Thoracic aorta (tissue), 2 donors: ENCODE measurements at places on chromosomes 7 and 10.

DNA sequence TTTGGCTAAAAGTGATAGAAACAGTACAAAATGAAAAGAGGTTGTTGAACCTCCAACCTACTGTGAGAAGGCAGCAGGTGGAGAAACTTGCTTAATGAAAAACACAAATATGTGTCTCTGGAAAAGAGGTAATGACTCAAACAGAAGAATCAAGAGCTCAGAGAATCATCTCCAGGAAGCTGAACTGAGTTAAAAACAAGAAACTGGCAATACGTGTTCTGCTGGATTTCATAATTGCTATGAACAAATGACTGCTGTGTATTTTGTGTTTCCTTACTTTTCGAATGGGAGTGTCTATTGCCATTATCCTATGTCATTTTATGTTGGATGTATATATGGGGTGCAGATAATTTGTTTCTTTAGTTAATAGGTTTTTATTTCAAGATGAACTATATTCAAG, 401.1 kb downstream of the DGKB start:
- DNase-seq: no peak

DNA sequence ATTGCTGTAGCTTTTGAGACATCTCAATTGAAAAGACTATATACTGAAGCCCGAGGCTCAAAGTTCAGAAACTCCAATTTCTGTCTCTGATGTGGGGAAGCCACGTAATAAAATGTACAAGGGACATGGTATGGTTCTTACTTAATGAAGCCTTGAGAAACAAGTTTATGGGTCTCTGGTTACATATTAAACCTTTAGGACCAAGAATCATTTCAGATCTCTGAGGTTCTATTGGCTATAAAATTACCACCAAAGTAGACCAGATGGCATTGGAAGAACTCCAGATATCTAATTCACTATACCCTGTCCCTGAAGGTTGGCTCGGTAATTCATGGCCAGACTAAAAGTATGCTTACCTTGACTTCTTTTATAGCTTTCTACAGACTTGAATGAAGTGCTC, 23.7 kb downstream of the STAMBPL1 start:
- DNase-seq: no peak

- DNase-seq: no peak
These were observed 175.8 kb upstream of the PPP2R2D start for GRCh38 chr10:131724891-131725580.

GRCh38 chr10:1522237-1522636, 215.1 kb downstream of the ADARB2 start:
- DNase-seq: no peak

- DNase-seq: no peak
These were observed 24.0 kb upstream of the PAPSS2 start for GRCh38 chr10:87635498-87636312.

GRCh38 chr7:104998040-104998752, 15.8 kb upstream of the KMT2E start:
- no peak for DNase-seq

DNA sequence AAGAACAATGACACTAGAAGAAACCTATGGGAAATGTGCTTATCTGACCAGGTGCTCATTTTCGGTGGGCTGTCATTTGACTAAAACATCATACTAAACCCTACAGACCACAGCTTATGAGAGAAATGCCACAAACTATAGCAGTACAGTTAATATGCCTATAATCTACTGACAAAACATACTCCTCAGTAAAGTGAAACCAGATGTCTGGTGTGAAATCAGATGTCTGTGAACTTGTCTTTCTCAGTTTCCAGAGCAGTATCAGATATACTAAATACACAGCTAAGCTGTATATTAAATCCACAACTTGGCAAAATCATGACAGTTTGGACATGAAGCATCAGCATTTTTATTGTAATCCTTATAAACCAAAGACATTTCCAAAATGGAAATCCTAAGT, 3.3 kb downstream of the IMMP2L start:
- DNase-seq: no peak

- no peak for DNase-seq
These were observed 34.3 kb downstream of the INPP5A start for GRCh38 chr10:132571650-132572544.

- DNase-seq: no peak
These were observed 14.7 kb upstream of the ZNF107 start for GRCh38 chr7:64651203-64651602.

DNA sequence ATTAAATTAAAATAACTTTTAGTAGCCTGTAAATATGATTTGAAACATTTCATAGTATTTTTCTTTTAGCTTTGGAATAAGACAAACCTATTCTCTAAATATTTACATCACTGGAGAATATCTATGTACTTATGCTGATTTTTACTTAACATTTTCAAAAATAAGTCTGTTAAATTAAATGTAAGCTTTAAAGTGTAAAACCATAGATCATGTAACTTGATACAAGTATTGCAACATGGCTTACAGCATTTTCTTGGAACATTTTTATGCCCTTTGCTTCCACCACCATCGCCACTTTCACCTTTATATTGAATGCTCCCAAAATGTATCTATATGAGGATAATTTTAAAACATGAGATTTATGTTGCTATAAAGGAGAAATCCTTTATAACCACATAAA, 427.1 kb downstream of the GFRA1 start:
- DNase-seq: no peak

- no peak for DNase-seq
These were observed 804.9 kb downstream of the LRMDA start for GRCh38 chr10:76236356-76236755.

- DNase-seq: no peak
These were observed 21.4 kb downstream of the KCP start for GRCh38 chr7:128889121-128889520.

GRCh38 chr10:77121829-77122228, 515.8 kb downstream of the KCNMA1 start:
- no peak for DNase-seq

GRCh38 chr10:75297021-75297599, 61.4 kb upstream of the COMTD1 start:
- DNase-seq: no peak

DNA sequence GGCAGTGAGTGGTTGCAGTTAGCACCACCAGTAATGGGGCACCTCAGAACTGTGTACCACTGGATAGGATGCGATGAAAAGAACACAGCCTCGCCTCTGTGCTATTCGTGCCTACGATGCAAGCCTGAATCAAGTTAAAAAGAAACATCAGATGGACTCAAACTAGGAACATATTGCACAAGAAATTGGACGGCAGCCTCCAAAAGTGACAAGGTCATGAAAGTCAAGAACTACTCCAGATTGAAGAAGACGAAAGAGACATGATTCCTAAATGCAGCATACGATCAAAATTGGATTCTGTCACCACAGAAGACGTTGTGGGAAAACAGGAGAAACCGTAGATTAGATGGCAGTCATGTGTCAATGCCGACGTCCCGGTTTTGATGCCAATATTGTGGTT, 648.1 kb upstream of the FOXK1 start:
- DNase-seq: no peak

DNA sequence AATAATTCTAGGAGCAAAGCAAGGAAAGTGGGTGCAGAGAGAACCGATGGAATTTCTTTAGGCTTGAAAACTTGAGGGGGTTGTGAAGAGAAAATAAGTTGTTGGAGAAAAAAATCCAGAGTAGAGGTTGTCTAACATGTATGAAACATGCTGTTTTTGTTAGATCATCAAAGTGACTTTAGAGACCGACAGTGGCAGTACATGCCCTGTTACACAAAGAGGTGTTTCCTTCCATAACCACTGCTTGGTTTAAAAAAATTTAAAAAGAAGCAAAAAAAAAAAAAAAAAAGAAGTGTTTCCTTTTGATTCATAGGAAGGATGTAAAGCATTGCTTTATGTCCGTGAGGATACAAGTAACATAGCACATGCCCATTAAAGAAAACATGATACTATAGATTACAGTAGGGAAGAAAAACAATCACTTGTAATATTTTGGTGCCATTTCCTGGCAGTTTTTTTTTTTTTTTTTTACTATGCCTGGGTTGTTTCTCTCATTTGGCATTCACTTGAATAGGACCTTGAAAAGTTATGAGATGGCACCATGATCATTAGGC, 6.1 kb downstream of the ENTPD1 start:
- no peak for DNase-seq

DNA sequence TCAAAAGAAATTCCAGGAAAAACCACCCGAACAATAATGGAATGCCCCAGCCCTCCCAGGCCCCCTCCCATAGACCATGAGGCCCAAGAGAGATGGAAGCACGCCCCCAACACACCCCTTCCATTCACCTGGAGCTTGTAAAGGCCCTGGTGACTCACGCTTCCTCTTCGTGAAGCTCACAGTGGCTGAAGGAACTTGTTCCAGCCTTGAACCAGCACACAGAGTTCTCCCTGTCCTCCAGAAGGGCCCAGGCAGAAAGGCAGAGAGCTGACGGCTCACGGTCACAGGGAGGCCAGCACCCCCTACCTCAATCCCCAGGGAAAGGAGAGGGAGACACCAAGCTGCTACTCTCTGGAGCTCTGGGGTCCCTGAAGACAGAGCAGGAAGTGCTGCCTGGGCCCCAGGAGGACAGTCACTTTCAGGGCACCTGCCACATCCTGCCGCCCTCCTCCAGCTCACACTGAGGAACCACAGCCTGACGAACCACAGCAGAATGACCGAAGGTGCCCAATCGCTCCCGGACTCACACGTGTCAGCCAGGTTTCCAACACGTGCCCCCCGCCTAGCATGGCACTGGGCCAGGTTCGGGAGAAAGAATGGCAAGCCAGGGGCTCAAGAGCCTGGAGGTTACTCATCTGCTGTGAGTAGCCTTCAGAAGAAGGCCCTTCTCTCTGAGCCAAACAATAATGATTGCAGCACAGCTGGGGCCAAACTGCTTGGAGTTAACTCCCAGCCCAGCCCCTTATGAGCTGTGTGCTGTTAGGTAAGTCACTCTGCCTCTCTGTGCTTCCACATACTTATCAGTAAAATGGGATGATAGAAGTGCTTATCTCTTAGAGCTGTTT, 52.8 kb downstream of the DLG5 start:
- DNase-seq: no peak
